Eye (tissue), 1 donor: ENCODE measurements at places on chromosomes 3 and 15.

- peak; percentile 51 for DNase-seq
Measured at GRCh38 chr15:73284090-73284716, 84.6 kb downstream of the HCN4 start.

DNA sequence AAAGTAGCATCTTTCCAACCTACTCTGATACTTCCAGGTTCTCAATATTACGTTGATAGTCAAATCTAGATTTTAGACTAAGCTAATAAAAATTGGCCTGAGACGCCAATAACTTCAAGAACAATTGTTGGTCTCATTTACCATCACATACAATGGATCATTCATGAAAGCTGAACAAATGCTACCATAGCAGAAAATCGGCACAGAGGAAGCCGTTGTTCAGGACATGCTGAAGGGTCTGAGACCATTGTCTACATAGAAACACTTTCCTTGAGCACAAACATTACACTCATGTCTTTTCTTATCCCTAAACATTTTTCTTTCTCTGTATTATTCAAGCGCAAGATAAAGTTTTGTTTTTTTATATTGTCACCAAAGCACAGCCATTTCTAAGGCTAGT lies 37.2 kb upstream of the FHIT start:
- no peak for DNase-seq

GRCh38 chr15:78984041-78984440 lies 39.2 kb upstream of the CTSH start:
- no peak for DNase-seq

DNA sequence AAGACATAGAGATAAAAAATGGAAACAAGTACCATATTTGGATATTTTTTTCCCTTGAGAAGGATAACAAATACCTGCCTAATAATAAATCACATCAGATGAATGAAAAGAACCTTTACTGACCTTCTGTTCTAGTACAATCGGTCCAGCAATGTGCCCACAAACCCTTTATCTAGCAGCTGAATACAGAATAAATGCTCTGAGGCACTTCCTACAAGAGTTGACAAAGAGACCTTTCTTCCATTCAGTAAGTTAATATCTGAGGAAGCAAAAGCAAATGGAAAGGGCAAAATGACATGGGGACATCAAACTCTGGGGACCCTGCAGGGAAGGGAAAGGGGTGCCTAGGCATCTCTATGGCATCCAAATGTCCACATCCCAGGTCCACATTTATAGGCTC lies 115.8 kb downstream of the NEK10 start:
- no peak for DNase-seq

DNA sequence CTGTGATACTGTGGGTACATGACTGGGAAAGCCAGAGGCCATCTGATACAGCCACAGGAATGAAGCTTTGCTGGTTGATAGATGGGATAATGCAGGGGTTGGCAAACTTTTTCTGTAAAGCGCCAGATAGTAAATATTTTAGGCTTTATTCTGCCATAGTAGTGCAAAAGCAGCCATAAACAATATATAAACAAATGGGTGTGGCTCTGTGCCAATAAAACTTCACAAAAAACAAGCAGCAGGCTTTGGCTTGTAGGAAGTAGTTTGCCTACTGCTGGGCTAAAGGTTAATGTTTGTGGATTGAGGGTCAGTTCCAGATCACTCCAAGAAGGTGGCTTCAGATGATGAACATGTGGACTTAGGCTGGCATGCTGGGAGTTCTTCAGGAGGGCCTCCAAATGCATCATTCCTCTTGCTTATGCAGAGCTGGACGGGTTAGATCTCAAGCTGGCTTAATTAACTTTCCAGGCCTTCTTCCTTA lies 305.7 kb downstream of the RPLP1 start:
- no peak for DNase-seq

- DNase-seq, result no peak
Measured at GRCh38 chr3:186594591-186595113, 18.2 kb upstream of the AHSG start.

DNA sequence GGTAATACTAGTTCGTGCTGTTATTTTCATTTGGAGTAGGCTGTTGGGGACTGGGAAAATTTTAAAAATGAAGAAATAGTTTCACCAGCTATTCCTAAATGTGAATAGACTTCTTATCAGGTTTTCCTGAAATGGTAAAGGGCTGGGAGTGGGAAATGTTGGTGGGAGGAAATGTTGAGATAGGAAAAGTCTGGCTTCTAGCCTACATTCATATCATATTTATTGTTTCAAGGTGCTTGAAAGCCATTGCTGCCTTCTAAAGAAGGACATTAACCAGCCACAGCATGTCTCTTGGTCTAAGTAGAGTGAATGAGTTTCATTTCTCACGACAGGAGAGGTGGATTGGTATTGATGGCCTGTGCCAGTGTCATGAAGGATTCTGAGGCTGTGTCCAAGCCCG lies 197.1 kb upstream of the BHLHE40 start:
- DNase-seq, result no peak

GRCh38 chr3:141279077-141279967 lies 47.7 kb downstream of the PXYLP1 start:
- peak; percentile 49 for DNase-seq

GRCh38 chr3:52106951-52107611 lies 47.1 kb downstream of the POC1A start:
- no peak for DNase-seq

- DNase-seq, result peak; percentile 21
Measured at GRCh38 chr3:54065586-54065985, 56.8 kb upstream of the CACNA2D3 start.

DNA sequence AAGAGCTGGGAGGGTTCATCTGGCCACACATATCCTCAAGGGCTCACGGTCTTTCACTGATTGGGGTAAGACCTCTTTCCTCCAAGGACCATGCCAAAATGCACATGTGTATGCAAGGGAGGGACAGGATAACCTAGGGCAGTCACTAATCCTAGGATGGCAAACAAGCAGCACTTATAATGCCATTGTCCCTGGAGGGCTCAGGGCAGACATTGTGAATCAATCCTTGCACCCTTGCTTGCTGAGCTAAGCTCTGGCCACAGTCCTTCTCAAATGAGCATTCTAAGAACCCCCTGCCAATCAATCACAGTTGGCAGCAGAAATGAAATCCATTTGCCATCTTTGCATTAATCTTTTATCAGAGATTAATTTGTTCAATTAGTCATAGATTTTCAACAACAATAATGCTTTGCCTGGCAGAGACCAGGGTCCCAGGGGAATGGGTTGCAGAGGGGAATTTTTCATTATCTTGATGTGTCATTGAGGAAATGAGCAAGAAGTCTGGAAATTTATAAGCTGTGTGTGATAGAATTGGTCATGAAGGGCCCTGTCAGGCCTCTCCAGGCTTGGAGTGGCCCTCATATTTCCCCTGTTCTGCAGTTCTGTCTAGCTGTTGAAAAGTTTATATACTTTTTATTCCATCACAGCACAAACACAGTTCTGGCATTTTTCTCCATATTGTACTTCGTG lies 57.2 kb upstream of the KY start:
- peak; percentile 3 for DNase-seq

- DNase-seq, result no peak
Measured at GRCh38 chr3:32709346-32709745, 24.4 kb downstream of the CNOT10 start.

DNA sequence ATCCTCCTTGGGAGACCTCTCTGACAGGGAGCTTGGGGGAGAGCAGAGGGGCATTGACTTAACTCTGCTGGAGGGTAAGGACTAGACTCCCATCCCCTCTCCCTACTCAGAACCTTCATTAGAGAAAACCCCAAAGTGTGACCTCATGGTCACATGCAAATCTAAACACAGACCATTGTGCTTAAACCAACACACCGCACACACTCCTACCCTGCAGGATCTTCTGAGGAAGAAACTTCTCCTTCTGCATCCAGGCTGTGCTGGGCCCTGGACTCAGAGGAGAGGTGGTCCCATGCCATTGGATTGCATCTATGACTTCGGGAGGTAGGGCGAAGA lies 805 bp upstream of the PARP16 start:
- DNase-seq, result no peak

DNA sequence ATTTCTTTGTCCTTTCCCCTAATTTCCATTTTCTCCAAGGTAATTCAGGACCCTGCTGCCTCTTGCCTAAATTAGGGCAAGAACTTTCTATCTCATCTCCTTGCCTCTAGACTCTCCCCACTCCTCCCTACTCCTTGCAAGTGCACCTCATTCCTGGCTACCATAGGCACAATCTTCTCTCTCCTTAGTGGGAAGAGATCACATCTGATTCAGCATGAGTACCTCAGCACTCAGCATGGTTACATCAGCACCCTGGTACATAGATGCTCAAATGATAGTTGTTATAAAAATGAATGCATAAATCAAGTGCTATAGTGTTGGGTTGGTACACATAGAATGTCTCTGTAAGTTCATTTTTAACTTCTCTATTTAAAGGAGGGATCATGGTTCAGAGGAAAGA lies 313.4 kb upstream of the RASGRP1 start:
- DNase-seq, result no peak

DNA sequence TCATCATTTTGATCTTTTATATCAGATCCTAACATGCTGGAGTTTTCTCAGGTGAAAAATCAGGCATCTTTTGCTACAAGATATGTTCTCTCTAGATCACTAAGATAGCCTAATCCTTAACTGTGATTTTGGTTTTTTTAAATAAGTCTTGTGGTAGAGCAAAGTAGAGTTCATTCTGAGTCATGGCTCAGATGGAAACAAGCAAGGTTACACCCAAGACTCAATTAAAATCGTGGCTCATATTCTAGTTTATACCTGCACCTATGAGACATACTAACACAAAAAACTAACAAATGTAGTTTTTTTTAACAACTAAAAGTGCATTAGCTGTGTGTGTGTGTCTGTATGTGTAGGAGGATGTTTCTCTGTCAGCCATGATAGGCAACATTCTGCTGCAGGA lies 428.2 kb downstream of the NLGN1 start:
- DNase-seq, result no peak

DNA sequence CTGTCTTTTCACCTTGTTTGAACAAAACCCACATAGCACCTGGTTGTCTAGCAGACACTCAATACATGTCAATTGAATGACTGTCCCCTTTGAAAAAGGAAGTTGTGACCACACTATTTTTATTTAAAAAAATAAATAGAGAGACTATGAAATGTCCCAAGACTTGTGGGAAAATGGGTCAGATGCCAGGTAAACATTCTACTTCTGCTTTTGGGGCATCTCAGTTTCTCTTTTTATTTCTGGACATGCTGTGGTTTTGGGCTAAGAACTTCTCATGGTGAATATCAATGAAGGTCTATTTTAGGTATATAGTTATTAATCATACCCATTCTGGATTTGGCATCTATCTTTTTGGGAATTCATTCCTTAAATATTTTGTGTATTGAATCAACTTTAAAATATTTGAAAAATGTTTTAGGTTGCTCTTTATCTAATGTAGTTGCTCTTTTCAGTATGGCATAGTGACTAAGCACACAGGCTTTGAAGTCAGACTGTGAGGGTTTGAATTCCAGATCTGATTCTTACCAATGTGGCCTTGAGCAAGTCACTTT lies 4.4 kb downstream of the TMEM45A start:
- DNase-seq, result no peak

DNA sequence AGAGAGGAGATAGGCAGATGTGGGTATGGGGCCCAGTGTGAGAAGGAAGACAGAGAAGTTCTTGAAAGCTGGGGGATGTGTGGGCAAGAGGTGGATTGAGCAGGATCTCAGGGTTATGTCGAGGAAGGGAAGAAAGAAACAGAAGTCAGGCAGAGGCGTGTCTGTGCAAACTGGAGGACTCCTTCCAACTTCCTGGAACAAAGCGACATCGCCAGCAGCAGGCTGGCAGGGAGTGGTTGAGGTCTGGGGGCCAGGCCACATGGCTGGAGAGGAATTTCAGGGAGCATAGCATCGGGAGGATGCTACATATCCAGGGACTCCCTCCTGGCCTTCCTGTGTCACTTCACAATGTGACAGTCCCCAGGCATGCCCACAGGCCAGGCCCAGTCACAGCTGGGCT lies 42.9 kb upstream of the MYZAP start:
- no peak for DNase-seq

GRCh38 chr15:80785811-80786354 lies 6.7 kb downstream of the CEMIP start:
- DNase-seq, result no peak

GRCh38 chr15:75167588-75168350 lies 33.9 kb upstream of the C15orf39 start:
- peak; percentile 15 for DNase-seq

DNA sequence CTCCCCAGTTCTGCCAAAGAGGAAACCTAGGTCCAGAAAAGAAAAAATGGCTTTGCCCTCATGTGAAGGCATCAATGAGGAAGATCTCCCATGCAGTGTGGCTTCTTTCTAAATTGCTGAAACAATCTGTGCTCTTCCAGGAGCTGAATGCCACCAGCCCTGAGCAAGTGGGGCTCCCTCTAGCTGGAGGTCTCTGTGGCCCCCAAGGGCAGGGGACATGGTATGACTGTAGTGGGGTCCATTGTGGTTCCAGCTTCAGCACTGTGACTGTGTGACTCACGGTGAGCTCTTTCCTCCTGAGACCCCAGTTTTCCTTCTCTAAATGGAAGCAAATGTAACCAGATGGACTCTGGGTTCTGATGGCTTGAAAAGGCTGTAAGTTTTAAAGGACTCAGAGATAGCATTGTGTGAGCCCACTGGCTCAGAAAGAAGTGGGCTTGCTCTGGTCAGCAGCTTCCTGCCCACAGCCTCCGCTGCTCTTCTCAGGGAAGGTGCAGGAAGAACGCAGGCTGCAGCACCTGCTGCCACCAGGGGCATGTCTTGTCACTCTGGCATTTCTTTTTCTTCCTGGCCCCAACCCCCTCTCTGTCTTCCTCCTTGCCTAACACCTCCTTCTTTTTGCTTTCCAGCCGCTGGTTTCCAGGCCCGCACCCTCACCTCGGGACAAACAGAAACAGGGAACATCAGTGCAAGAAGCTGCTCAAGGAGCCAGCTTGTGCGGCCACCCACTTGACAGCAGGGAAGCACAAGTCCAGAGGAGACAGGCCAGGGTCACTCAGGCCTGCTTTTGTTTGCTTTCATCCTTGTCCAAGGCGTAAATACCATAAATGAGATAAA lies 5.8 kb upstream of the CXCR6 start:
- DNase-seq, result no peak

GRCh38 chr15:91887921-91888373 lies 34.4 kb downstream of the SLCO3A1 start:
- no peak for DNase-seq

- peak; percentile 74 for DNase-seq
Measured at GRCh38 chr3:140472306-140473020, 205.4 kb upstream of the TRIM42 start.

- DNase-seq, result no peak
Measured at GRCh38 chr3:46854555-46854991, 8.7 kb downstream of the MYL3 start.

DNA sequence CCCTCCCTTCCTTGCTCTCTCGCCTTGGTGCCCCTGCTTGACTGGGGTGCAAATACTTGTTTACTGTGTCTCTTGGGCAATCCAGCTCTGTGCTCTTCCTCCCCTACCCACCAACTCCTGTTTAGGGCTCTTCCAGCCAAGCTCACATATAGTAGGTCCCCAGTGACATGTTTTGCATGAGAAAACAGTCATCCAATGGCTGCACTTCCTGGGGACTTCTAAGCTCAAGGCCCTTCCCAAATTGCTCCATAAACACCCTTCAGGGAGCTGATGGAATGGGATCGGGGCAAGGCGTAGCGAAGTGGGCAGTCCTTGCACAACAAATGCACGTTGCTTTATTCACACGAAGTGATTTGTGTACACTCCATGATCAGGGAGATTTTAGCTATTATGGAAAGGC lies 9.4 kb upstream of the COPG1 start:
- no peak for DNase-seq

GRCh38 chr3:127628788-127629466 lies at the start of gene PODXL2:
PODXL2 (plus strand) TSS chr3:127629185; CDS start chr3:127629220, 35 bp downstream.
- peak; percentile 79 for DNase-seq
